ENCODE measurements at places on chromosomes 7 and 10.

- no peak for DNase-seq
Measured at GRCh38 chr7:26627891-26628341, 236.5 kb downstream of the SKAP2 start.

DNA sequence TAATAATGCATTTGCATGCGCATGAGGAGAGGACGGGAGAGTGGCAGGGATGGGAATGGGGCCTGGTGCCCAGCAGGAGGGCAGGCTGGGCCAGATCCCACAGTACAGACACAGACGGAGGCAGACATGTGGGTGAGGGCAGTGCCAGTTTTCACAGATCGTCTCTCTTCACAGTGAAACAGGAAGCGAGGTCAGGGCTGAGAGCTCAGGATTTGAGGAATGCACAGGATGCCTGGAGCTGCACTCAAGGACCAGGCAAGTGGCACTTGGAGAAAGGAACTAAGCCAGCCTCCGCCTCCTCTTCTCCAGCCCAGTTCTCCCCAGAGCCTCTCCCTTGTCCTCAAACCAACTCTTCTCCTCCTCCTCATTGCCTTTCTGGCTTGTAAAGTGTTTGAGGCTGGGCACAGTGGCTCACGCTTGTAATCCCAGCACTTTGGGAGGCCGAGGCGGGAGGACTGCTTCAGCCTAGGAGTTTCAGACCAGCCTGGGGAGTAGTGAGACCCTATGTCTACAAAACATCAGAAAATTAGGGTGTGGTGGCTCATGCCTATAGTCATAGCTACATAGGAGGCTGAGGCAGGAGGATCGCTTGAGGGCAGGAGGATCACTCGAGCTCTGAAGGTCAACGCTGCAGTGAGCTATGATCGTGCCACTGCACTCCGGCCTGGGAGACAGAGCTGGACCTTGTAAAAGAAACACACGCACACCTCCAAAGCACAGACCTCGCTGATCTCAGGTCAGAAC lies 115.2 kb downstream of the HIP1 start:
- DNase-seq: no peak

DNA sequence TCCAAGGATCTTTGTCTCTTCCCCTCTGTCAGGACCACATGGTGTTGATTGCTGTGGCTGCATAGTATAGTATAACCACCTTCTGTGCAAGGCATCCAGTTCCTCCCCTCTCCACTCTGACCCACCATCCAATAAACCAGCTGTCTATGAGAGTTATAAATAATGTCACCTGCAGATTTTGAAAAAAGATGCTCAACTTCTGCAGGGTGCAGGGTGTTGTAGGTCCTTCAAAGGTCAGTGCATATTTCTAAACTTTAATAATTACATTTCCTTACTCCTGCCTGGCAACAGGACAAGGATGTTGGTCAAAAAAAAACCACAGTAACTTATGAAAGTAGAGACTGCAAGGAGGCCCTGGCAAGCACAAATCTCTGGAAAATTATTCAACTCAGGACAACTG lies 166.2 kb downstream of the PKD1L1 start:
- no peak for DNase-seq

- no peak for DNase-seq
Measured at GRCh38 chr10:119025776-119026175, 3.7 kb upstream of the NANOS1 start.

DNA sequence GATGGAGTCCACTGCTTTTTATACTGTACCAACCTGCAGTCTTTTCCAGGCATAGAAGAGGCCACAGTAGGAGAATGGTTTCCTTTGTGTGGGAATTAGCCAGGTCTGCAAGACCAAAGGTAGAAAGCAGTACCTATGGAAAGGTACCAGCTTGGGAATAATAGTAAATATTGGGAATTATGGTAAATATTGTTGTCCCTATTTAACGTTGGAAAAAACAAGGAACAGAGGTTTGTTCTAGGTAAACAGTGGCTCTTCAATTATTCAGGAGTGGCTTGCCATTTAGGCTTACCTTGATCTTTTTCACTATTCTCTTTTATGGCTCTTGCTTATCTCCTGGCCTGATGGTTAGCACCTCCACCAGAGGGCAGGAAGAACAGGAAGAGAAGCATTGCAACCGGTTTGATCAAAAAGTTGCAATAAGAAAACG lies 43.9 kb upstream of the GSAP start:
- DNase-seq: no peak

GRCh38 chr7:3244241-3244814 lies 56.7 kb upstream of the SDK1 start:
- no peak for DNase-seq

DNA sequence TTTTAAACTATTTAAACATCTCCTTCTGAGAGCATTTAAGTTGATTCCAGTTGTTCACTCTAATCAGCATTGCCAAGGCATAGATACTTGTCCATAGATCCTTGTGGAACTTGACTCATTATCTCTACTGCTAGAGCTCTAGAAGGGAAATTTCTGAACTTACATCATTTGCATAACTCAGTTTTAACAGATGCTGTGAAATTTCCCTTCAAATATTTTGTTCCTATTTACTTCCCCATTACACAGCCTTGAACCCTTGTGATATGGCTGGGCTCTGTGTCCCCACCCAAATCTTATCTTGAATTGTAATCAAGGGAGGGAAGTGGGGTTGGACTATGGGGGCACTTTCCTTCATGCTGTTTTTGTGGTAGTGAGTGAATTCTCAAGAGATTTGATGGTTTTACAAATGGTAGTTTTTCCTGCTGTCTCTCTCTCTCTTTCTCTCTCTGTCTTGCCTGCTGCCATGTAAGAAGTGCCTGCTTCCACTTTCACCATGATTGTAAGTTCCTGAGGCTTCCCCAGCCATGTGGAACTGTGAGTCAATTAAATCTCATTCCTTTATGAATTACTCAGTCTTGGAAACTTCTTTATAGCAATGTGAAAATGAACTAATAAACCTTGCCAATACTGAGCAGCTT lies 25.4 kb downstream of the INSIG1 start:
- no peak for DNase-seq

DNA sequence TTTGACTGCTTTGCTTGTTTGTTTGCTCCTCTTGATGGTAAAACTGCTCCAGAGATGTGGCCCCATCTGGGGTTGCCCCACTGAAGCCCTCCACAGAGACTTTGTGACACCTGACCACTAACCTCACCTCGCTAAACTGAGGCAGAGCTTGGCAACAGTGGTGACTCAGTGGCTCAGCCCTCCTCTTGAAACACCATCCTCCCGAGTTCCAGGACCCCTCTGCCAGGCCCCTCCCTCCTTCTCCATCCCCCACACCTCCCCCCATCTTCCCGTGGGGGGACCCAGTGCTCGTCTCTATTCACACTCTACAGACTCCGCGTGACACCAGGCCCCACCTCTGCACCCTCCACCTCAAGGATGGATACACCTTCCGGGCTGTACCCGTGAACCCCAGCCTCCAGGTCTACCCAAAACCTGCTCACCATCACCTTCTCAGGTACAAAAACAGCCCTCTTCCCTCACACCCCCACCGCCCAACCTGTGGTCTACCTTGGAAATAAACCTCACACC lies 19.0 kb upstream of the RET start:
- DNase-seq: no peak

- no peak for DNase-seq
Measured at GRCh38 chr7:101814991-101815825, 2.2 kb upstream of the CUX1 start.

- DNase-seq: no peak
Measured at GRCh38 chr7:85457911-85458310, 271.1 kb upstream of the SEMA3D start.

- no peak for DNase-seq
Measured at GRCh38 chr7:22601003-22601402, 101.0 kb upstream of the STEAP1B start.

DNA sequence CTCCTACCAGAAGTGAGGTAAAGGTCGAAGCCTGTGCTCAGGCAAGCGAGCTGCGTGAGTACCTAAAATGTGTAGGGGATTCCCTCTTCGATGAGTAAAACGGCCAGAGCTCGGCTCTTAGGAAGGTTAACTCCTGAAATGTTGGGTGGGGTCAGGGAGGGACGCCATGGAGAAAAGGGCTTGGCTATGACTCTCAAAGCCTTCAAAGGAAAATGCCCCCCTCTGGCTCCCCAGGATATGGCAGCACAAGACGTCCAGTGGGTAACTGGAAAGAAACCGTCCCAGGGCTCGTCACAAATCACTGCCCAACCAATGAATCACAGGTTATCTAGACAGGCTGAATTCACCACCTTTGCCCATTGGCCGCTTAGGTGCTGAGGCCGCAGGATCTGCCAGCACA lies 58.0 kb downstream of the CALML3 start:
- DNase-seq: no peak

DNA sequence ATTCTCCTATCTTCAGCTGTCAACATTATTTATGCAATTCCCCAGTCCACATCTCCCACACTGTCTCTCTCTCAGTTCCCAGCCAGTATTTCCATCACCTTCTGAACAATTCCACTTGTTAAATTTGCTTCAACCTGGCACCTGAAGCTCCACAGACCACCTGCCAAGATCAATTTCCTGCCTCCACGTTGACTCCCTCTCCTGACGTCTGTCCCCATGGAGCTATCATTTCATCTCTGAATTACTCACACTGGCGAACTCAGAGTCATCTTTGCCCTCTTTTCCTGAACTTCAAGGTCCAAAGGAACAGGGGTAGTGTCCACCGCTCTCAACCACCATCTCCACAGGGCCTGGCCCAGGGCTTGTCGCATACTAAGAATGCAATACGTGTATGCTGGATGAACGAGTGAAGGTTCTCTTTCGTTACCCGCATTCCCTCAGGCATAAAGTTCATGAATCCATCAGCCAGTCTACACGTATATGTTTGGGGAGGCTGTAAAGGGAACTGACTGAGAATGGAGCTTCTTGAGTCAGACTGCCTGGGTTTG lies 183.3 kb downstream of the JCAD start:
- DNase-seq: no peak

DNA sequence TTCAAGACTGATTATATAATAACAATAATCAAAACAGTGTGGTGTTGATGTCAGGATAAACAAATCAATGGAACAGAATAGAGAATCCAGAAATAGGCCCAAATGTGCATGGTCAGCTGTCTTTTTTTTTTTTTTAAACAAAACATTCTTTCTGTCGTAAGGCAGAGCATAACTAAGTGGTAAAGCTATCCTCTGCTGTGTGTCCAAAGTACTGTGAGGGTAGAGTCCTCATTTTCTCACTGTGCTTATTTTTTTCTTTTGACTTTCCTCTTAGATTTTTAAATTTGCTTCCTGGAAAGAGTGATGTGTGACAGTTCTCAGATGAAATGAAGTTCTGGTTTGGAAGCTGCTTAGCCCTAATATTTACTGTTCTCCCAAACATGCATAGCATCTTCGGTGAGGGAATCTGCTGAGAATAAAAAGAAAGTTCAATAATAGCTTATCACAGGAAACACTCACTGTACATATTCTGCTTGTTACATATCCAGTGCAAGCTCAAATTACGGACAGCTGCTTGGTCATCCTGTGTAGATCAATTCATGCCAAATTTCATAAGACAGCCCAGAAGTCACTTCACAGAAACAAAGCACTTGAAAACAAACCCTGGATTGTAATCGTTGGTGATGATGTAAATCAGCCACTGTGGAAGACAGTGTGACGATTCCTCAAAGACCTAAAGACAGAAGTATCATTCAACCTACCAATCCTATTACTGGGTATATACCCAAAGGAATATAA lies 423.9 kb downstream of the NEBL start:
- DNase-seq: no peak

GRCh38 chr10:22607261-22607660 lies 107.1 kb downstream of the PIP4K2A start:
- DNase-seq: no peak

DNA sequence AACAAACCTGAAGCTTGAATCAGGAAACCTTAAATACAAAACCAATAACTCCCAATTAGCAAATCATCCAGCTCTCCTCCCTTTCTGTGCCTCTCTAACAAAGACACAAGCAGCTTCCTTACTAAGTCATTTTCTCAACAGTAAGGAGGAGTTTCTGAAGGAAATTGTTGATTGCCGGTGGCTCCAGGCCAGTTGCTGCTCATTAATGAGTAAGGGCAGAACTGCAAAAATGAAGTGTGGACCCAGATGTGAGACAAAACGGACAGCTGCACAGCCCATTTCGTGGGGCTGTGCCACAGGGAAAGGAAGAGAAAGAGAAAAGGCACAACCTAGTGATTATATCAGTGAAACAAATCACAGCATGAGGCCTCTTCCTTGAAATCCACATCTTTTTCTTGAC lies 42.8 kb upstream of the RHOBTB1 start:
- no peak for DNase-seq

DNA sequence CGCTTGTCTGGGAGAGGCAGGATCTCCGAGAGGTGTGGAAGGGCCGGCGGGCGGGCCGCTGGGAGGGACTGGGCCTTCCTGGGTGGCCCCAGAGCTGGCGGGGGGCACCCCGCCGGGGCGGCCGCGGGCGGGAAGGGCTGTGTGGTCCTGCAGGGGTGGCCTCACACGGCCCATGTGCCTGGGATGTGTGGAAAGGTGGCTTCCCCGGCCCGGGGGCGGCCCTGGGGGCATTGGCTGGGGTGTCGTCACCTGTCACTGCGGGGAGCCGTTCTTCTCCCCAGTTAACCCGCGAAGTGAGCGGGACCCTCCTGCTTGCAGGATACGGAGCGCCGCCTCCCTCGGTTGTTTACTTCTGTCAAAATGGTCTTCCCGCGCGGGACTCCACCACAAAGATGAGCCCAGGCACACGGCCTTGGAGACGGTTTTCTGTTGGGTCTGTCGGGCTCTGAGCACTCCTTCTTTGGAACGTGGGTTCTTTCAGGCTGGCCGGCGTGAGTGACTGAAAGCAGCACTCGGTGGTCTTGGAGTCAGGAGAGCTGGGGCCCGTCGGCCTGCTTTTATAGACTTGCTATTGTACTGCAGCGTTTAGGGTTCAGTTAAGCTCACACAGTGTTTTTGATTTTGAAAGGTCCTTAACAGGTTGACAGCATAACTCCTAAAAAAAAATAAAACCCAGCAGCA lies 700 bp downstream of the SMC3 start:
- DNase-seq: no peak

GRCh38 chr7:130277763-130278643 lies 11.3 kb downstream of the CPA2 start:
- DNase-seq: no peak

- DNase-seq: no peak
Measured at GRCh38 chr7:73555411-73555982, 2.0 kb downstream of the BCL7B start.

Measured in GM12864 (cell line).